Stimulated activated CD8-positive, alpha-beta memory T cell treated with anti-CD3 and anti-CD28 coated beads, Interleukin-2, amount 100 ng/mL, for 1 hour (primary cell): ENCODE measurements at places on chromosomes 2 and 18.

DNA sequence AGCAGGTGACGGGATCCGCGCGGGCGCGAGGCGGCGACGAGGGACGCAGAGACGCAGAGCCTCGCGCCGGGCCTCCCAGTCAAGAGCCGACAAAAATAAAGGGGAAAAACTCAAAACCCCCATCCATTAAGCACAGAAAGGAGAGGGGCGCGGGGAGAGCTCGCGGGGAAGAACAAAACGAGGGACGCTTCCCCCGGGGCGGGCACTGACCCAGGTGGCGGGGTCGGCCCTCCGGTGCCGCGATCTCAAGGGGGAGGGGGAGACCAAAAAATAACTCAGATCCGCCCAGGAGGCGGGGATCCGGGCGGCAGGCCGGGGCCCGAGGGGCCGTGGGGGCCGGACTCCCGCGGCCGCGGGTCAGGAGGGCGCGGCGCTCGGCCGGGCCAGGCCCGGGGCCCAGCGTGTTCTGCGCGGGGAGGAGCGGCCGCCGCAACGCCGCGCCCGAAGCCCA lies 597 bp downstream of the RNF103 start:
- DNase-seq, result peak; percentile 4

DNA sequence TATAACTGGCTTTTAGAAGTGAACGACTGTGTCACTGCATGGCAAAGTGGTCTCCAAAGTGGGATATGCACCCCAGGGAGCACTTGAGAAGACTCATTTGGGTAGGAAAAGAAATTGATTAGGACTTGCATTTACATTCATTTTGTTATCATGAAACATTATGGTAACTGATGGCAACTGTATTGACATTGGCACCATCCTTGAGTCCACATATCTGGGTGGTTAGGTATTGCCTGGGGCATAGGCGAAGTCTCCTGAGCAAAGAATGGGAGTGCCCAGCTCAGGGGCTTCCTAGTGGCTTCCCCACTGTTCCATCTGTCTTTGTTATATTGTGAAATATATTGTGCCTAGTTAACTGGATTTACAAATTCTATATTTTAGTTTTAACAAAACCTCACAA lies 29.2 kb downstream of the SPATS2L start:
- DNase-seq, result no peak

GRCh38 chr2:154247503-154247902 lies 375.8 kb downstream of the GALNT13 start:
- DNase-seq, result no peak

GRCh38 chr2:171225302-171225980 lies 64.7 kb upstream of the TLK1 start:
- no peak for DNase-seq

DNA sequence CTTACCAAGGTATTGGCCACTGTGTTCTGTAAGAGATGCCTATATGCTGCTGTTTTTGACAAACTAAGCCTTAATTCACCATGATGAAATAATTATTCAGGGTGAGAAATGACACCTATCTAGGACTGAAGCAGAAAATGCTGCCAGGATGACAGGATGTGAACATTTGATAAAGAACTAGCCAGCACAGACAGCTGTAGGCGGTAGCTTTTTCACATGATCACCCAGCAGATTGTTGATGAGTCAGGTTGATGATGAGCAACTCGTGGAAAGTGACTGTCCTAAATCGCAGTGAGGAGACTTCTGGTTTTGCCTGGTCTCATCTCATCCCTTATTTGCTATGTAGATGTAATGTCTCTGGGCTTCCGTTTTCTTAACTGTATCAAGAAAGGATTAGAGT lies 144.1 kb downstream of the PRPF40A start:
- no peak for DNase-seq

- no peak for DNase-seq
Measured at GRCh38 chr2:126915903-126916302, 17.2 kb downstream of the TEX51 start.
